ENCODE measurements at places on chromosomes 12 and 14.

- DNase-seq: no peak
Measured at GRCh38 chr14:99168330-99168729, 103.7 kb downstream of the BCL11B start.

- no peak for DNase-seq
Measured at GRCh38 chr14:61754627-61755381, 7.4 kb upstream of the SNAPC1 start.

GRCh38 chr12:57740656-57741412 is 2.3 kb upstream of the AGAP2 start:
- no peak for DNase-seq

GRCh38 chr12:1845427-1845826 is 25.1 kb downstream of the LRTM2 start:
- DNase-seq: no peak

DNA sequence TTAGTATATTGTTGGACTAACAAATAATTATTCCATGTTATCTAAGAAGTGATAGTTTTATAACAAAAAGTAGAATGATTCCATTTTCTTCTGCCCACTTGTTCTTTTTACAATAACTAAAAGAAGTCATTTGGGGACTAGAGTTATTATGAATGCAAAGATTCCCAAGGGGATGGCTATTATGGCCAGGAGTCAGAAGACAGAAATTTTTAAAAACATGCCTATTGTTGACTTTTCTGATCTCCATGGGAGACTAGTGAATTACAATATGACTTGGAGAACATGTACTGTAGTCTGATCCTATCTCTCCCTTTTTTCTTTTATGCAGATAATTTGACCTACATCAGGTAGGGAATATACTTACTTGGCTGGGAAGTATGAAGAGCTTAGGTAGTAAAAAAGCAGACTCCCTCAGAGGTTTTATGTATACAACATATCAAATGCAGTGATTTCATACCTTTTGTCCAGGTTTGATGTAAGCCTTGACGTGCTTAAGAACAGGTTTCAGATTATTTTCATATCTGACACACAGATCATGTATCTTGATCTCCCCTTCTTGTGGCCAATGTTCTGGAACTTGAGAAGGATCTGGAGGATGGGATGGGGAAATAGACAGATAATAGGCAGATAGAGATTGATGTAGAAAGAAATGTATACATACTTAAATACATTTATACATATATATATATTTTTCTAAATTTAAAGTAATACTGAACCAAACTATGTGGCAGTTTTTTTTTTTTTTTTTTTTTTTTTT is 41.0 kb upstream of the KCNJ8 start:
- no peak for DNase-seq

GRCh38 chr14:79018836-79019235 is 848.7 kb downstream of the NRXN3 start:
- no peak for DNase-seq

DNA sequence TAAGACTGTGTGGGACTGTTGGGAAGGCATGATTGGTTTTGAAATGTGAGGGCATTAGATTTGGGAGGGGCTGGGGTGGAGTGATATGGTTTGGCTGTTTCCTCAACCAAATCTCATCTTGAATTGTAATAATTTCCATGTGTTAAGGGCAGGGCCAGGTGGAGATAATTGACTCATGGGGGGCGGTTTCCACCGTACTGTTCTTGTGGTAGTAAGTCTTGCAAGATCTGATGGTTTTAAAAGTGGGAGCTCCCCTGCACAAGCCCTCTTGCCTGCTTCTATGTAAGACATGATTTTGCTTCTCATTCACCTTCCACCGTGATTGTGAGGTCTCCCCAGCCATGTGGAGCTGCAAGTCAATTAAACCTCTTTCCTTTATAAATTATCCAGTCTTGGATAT is 76.6 kb upstream of the PPFIA2 start:
- no peak for DNase-seq

- no peak for DNase-seq
Measured at GRCh38 chr14:98368221-98368620, 903.8 kb downstream of the BCL11B start.

GRCh38 chr12:50174971-50175715 is 8.0 kb upstream of the CERS5 start:
- no peak for DNase-seq

GRCh38 chr12:94457311-94457710 is 2.4 kb downstream of the CEP83 start:
- no peak for DNase-seq

DNA sequence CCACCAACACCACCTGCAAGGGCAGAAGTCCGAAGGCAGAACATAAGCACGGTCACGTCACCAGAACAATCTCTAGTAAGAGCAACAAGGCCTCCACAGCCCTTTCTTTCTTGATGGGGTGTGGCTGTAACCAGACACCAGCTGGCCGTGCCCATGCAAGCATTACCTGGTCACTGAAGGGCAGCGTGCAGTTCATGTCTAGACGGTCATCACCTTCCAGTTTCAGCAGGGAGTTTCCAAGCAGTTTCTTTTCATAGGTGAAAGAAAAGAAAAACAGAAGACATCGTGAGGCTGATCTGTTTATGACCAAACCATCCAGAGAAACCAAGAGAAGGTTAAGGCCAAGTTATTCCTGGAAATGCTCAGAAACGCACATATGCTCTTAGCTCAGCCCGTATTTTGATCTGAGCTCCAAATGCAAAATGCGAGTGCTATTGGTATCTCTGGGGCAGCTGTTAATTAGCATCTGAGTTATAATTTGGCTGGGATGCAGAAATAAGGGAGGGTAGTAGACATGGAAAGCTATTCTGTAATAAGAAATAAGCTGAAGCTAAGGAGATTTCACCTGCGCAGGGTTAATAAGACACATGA is 42.5 kb downstream of the PRKAB1 start:
- no peak for DNase-seq

DNA sequence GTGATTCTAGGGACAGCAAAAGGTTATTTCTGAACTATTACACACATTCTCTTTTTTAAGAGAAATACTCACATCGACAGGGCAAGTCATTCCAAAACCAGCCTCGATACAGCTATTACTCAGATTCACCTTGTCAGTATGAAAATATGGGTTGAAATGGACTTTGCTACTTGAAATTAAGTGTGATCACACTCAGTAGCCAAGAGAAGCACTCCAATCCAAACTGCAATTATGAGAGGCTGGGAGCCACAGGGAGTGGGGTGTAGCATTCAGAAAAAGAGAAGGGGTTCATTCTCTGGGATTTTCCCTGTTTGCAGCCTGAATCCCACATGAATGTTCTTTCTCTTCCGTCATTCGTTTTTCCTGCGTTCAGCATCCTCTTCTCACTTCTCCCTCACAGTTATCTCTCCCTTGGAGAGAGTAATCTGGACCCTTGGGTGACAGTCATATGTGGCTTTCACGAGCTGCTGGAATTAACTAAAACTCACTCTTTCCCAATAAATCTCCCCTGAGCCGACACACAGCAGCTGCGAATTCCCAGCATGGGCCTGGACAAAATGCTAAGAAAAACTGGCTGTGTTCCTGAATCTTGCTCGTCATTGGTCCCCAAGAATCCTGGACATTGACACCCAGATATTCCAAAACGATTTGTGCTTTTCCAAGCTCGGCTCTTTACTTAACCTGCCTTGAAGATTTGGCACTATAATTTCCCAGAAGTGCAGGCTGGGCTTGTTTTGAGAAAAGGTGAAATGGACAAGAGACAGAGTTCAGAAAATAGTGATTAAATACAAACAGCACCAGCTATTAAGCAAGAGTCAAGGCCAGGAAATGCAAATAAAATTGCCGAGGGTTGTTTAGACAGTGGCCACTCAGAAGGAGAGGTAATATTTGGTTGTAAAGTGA is 199.5 kb upstream of the PLEKHG7 start:
- no peak for DNase-seq

GRCh38 chr12:11847539-11847938 is 198.1 kb downstream of the ETV6 start:
- DNase-seq: no peak

DNA sequence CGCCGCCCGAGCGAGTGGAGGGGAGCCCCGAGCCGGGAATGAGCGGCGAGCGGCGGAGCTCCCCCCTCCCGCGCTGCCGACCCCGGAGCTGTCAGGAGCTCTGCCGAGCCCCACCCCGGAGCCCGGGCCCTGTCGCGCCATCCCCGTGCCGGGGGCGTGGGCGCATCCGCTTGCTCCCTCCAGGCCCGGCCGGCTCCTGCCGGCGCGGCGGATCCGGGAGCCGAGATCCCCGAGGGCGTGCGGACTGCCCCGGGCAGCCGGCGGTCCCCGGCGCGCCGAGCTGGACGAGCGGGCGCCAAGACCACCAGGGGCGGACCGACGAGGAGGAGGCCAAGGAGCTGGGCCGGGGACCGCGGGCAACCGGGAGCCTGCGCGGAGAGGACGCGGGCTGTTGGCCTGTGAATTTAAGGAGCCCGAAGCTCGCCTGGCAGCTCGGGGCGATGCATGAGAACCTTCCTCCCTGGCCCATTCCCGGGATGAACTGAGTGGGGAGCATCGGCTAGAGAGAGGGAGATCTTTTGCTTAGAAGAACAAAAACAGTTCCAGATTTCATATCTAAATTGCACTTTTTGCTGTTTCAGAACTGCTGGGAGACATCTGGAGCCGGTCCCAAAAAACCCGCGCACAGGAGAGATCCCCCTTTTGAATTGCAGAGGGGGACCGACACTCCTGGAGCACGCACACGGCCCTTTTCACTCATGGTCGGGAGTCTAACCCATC is 2.0 kb downstream of the PTHLH start:
- DNase-seq: peak; percentile 40

GRCh38 chr12:53345486-53346188 is 9.5 kb upstream of the SP7 start:
- DNase-seq: no peak

DNA sequence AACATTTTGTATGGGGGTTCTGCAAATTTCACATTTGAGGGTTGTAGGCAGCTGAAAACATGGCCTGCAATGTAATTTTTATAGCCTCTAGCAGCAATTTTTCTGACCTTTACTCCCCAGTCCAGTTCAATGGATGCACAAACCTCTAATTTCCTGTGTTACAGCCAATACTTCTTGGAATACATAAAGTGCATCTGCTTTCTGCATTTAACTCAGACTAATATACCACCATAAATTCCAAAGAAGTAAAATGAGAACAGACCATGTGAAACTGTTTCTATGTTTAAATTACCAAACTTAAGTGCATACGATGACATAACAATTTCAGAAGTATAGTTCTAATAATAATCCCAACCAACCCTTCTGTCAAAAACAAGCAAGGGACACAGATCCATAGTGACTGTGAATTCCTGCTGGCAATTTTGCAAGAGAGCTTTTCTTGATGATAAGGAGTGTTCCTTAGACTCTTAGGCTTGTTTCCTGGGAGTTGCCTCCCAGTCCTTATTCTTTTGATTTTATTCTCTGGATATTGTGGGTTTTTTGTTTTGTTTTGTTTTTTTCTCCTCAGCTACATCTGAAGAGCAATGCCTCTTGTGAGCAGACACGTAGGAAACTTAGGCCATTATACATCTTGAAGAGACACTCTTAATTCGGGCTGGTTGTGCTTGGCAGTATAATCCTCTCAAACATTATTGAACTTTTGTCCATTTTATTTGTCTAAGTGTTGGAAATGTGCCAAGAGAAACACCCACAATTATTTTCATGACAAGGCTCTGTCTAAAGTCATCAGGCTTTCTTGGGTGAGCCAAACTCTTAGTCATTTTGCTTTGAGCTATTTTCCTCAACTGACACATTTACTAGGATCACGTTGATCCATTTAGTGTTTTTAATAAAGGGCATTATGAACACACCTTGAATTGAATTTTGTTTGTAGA is 51.3 kb upstream of the RERGL start:
- DNase-seq: no peak

DNA sequence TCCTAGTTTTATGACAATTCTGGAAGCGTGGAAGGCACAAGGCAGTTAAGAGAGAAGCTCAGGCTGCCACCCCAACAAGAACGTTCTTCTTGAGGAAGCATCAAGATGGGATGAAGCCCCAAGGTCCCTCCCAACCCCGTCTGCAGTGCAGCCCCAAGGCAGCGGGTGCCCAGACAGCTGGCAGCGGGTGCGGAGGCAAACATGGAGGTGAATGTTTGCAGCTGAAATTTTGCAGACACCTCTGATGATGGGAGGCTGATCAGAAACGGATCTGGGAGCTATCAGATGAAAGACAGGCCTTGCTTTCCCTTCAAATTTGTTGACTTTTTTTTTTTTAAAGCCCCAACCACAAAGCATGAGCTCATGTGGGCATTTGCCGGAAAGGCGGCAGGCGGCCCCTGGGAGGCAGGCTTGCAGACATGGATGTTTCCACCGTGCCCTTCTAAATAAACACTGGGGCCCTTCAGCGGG is 230.7 kb upstream of the RTL1 start:
- DNase-seq: no peak

- DNase-seq: no peak
Measured at GRCh38 chr14:100391724-100392123, 68.6 kb downstream of the SLC25A47 start.

DNA sequence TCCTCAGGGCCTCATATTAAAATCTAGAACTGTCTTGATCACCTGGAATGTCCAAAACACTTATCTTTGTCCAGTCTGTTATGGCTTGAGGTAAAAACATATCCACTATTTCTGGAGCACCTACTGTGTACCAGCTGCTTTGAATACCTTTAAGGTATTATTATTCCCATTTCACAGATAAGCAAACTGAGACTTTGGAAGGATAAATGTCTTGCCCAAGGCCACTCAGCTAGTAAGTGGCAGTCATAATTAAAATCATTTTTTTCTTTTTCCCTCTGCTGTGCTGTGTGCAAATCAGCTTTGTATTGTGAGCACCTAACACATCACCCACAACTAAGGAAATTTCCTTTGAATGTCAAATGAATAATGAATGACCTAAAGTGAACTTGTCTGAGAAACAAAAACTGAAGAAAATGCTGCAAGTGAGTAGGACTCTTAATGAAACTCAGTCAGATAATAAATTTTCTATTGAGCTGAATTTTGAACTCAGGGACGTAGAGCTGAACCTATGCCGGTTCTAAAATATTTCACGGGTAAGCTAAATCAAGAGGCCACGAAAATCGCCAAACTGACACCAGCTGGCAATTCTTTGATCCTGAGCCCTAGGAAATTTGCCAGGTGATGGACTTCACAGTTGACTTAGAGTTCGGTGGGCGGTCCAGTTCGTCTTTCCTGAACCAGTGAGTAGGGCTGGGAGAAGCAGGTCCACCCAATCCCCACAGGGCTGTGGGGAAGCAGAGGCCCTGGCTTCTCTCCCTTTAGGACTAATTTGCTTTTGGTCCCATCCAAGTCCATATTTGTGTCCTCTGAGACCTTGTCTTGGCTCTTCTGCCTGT is 159.7 kb upstream of the PWP1 start:
- DNase-seq: no peak

- peak; percentile 59 for DNase-seq
Measured at GRCh38 chr12:57521525-57522010, 1.1 kb upstream of the MBD6 start.

All from nucleus accumbens (tissue), 56 donors.